NCI-H1930 (cell line): ENCODE measurements at places on chromosomes 3 and 15.

DNA sequence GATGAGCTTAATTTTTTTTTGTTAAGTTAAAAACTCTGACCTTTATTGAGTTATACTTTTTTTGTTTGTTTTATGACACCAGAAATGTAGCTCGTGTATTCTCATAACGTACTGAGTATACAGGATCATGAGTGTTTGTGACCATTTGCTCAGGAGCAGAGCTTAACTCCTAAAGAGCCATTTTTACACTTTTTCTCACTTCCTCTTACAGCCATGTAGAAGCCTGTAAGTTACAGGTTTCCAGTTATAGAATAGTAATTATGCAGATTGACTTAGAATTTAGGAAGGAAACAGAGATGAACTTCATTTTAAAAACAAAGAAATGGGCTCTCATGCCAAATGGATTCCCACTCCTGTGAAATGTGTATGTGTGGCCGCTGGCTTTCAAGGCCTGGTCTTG, 151.7 kb downstream of the MCTP2 start:
- no peak for DNase-seq

- no peak for DNase-seq
Observed at GRCh38 chr15:101210466-101210865, 41.4 kb downstream of the CHSY1 start.

- DNase-seq = no peak
Observed at GRCh38 chr15:90956274-90957030, 1.8 kb downstream of the RCCD1 start.

- DNase-seq = no peak
Observed at GRCh38 chr3:51813539-51813938, 34.5 kb upstream of the IQCF6 start.

DNA sequence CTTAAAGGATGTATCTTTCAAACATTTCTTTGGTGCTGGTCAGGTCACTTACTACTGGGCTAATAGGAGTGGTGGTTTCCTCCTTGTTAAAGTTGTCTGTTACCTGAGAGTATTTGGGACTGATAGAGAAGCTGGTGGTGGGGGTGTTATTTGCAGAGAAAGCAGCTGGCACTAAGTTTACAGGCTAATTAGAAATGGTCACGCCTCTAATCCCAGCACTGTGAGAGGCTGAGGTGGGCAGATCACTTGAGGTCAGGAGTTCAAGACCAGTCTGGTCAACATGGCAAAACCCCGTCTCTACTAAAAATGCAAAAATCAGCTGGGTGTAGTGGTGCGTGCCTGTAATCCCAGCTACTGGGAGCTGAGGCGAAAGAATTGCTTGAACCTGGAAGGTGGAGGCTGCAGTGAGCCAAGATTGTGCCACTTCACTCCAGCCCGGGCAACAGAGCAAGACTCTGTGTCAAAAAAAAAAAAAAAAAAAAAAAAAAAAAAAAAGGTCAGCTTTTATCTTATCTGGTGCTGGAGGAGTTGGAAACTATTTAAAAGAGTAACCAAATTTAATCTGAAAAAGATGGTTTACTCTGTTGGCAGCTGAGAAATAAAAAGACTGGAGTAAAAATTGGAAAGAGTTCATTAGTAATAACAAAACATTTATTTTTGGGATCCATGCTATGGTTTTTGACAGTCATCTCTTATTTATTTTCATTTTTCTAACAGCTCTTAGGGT, 332.6 kb downstream of the PTPRG start:
- DNase-seq = no peak
